SHP77 (cell line): ENCODE measurements at places on chromosomes 11 and 22.

DNA sequence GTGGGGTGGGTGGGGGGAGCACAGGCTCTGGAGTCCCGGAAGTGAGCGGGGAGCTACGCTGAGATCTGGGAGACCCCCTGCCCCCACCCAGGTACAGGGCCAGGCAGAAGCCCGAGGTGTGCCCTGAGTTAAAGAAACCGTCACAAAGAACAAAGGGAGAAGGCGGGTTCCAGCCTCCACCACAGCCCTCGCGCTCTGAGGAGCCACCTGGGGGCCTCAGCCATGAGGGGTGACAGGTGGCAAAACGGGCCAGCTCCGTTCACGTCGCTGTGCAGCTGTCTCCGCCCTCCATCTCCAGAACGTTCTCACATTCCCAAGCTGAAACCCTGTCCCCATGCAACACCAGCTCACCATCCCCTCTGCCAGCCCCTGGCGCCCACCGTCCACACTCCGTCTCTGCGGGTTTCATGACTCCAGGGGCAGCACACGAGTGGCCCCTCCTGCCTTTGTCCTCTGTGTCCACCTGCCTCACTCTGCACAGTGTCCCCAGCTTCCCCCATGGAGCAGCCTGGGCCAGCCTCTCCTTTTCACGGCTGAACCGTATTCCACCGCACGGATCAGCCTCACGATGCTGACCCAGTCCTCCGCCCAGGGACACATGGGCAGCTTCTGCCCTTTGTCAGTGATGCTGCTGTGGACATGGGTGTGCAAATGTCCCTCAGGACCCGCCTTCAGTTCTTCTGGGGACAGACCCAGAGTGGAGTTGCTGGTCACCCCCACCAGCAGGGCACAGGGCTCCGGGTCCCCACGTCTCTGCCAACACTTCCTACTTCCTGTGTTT lies 1.7 kb upstream of the MUC5B start:
- DNase-seq, result no peak

DNA sequence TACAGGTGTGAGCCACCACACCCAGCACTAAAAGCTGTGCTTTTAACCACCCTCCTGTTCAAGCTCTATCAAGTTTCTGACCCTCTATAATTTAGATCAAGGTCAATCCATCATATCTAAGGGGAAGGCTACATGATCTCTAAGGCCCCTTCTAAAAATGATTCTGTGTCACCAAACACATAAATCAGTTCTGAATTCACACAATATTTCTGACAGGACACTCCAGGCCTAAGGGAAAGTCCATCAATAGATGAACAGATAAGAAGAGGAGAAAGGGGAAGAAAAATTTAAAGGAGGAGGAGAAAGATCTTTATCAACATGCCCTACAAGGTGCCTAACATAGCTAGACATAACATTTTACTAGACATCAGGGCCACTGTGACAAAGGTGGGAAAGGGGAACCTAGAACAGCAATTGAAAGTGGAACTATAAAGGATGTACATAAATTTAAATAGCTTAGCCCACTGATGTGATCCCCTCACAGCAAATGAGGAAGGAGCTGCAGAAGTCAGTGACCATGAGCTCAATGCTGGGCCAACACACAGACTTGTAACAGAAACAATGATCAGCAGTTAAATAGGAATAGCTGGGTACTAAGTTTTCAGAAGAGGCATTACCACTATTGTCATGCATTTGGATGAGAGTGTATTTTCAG lies 4.7 kb downstream of the PRCP start:
- no peak for DNase-seq

GRCh38 chr22:21690401-21690801 lies 24.6 kb downstream of the PPIL2 start:
- DNase-seq, result no peak

GRCh38 chr11:10274726-10275125 lies 19.3 kb downstream of the SBF2 start:
- no peak for DNase-seq

- no peak for DNase-seq
Measured at GRCh38 chr11:15585602-15586331, 471.0 kb downstream of the INSC start.

DNA sequence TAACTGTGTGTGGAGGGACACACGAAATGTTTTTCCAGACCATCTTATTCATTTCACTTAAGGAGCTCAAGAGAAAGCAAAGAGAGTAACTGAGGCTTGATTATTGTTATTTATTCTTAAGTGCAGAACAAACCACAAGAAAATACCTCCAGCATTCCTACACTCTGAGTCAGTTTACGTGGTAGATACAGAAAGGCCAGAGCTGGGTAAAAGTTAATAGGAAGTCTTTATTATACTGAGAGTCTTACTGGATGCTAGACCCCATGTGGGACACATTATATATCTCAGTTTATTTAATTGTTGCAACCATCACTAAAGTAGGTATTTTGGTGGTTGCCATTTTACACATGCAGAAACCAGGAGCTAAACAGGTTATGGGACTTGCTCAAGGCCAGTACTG lies 261.4 kb upstream of the POU2AF2 start:
- DNase-seq, result no peak

GRCh38 chr22:45544588-45545170 lies 42.0 kb downstream of the FBLN1 start:
- DNase-seq, result no peak

GRCh38 chr22:24945430-24945829 lies 1.1 kb downstream of the LHFPL7 start:
- no peak for DNase-seq

DNA sequence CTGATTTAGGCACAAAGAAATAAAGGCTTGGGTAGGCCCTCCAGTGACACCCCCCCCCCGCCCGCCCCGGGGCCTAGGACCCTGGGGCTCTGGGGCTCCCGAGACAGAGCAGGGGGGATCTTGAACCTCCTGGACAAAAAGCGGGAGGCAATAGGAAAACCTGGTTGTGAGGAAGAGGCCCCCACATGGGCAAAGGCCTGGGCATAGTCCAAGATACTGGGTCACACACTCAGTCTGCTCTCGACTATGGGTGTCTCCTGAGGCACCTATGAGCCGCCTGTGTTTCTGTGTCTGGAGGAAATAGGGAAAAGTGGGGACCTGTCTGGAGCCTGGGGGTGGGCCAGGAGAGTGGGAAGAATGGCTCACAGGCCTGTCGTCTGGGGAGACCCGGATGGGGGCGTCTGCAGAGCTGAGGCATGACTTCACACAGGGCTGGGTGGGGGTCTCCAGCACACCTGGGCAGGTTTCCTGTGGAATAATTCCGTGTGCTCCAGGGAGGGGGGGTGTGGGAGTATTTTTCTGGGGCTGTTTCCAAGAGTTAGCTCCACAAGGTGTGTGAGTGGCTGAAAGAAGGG lies 2.4 kb upstream of the MN1 start:
- no peak for DNase-seq

GRCh38 chr11:65032216-65032615 lies 5.0 kb downstream of the SNX15 start:
- DNase-seq, result no peak

GRCh38 chr11:46238078-46238966 lies 39.1 kb upstream of the CREB3L1 start:
- no peak for DNase-seq

DNA sequence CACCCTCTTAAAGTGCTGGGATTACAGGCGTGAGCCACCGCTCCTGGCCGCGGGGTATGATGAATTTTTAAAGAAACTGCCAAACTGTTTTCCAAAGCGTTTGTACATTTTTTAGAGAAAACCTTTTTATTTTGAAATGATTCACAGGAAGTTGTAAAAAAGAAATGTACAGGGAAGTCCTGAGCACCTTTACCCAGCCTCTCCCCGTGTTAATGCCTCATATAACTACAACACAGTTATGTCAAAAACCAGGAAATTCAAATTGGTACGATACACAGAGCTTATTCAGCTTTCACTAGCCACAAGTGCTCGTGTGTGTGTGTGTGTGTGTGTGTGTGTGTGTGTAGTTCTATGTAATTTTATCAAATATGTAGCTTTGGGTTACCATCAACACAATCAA lies 7.0 kb upstream of the FAM118A start:
- no peak for DNase-seq

DNA sequence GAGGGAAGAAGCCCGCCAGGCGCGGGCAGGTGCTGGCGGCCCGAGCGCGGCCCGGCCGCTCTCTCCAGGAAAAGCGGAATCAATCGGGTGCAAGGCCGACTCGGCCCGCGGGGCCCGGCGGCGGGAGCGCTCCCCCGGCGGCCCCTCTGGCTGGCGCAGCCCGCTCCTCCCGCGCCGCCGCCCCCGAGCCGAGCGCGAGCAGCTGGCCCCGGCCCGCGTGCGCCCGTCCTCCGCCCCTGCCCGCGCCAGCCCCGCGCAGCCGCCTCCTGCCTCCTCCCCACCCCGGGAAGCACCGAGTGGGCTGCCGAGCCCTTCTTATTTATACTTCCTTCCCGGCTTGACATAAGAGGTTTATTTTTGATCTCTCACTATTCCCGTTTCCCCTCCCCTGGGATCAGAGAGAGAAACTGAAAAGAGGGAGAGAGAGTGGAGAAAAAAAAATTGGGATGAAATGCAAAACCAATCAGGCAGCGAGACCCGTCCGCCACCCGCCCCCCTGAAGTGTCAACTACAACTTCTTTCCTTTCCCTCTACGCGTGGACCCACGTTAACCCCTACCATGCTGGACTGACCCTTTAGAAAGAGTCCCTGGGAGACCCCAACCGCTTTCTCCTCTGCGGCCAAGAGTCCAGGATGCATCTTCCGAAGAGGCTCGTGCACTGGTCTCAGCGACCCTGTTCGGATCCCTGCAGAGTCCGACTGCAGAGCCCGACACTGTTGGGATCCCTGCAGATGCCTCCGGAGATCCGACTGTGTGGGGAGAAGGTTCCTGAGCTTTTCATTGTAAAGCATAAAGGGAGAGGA lies at the start of gene ADAMTS8:
ADAMTS8 (minus strand) TSS at position 294 of the 804 bp plus-strand sequence. CDS start 323 bp downstream, outside the sequence.
- no peak for DNase-seq

GRCh38 chr22:35615156-35615555 lies 2.0 kb downstream of the MB start:
- no peak for DNase-seq

DNA sequence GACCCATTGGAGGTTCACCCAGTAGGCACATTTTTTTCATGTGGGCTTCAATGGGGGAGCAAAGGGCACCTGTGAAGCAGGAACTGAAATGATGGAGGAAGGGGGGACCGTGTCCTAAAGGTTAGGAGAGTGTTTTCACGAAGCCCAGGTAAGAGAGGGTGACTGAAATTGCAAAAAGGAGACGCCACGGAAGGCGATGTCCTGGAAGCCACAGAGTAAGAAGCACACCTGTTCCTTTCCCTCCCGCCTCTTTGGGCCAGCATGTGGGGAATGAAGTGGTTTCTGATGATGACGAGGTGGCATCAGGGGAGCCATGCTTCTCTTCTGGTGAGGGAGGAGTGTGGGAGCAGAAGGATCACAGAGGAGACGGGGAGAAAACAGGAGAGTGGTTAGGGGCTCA lies 37.0 kb upstream of the MICAL2 start:
- DNase-seq, result no peak

GRCh38 chr11:83456075-83456474 lies 169.9 kb upstream of the CCDC90B start:
- DNase-seq, result no peak

- no peak for DNase-seq
Measured at GRCh38 chr22:39655004-39655579, 84.5 kb downstream of the CACNA1I start.

GRCh38 chr22:17576470-17576869 lies 13.2 kb downstream of the SLC25A18 start:
- DNase-seq, result no peak

DNA sequence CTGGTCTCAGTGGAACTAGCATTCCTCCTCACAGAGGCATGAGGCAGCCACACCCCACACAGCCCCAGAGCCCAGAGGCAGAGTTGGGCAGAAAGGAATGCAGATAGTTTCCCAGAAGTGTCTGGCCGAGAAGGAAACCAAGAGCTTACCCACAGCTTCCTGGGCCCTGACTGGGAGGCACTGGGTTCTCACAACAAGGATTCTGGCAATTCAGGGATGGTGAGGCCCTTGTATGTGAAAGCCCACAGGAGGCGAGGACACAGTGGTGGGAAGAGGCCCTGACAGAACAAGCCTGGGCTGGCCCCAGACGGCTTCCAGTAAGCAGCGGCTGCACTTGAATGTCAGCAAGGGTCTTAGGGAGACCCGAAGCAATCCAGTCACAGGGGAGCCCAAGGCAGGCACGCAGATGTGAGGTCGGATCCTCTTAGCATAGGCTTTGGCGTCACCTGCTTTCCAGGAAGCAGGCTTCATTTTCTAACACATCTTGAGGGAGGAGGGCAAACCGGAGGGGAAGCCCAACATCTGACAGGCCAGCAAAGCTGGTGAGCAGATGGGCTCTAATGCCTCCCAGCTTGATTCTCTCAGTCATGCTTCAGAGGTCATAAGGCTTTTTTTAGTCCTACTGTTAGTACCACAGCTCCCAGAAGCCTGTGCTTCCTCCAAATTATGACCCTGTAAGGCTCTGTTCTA lies 78.3 kb upstream of the AKIP1 start:
- peak; percentile 62 for DNase-seq

GRCh38 chr11:116641561-116642045 lies 131.2 kb downstream of the BUD13 start:
- DNase-seq, result peak; percentile 33

GRCh38 chr11:90698238-90698637 lies 475.4 kb upstream of the CHORDC1 start:
- no peak for DNase-seq

- DNase-seq, result no peak
Measured at GRCh38 chr11:107856981-107857517, 1.5 kb downstream of the SLC35F2 start.

DNA sequence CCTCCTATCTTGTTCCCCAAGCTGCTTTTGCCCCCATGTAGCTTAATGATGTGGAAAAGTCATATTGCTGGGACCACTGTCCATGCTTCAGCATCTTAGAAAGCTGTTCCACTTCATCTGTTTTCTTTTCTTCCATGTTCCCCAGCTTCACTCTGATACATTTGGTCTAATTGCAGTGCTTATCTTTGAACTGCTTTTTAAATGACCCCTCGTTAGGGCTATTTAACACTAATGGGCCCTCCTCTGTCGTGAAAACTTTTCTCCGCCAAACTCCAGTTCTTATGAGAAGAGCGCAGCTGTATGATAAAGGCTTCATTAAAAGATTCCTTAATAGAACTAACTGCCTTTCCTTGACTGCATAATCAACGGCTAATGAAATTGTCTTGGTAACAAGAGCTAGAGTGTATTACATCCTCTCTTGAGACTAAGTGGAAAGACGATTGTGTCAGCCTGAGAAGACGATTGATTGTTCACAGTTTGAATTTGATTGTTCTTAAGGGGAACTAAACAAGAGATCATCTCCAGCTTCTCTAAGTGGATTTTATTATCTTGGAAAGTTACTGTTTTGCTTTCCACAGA lies 165.0 kb upstream of the MTNR1B start:
- DNase-seq, result no peak

GRCh38 chr22:31609716-31610115 lies 52.3 kb downstream of the PISD start:
- no peak for DNase-seq

DNA sequence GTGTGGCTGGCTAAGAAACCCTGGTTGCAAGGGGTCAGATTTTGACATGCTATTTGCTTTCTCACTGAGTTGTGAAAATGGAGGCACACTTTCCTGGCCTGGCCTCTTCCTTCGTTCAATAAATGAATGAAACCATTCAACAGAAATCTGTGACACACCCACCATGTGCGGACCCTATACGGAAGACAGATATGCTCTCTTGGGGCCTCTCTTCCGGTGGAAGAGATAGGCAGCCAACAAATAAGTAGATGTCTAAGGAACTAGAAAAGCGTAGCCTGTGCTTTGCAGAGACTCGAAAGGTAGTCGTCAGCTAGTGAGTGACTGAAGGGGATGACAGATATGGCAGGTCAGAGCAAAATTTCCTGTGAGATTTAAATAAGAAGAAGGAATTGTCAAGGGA lies 5.3 kb downstream of the KCNQ1OT1 start:
- no peak for DNase-seq

- DNase-seq, result peak; percentile 89
Measured at GRCh38 chr11:74443071-74443864, 24.1 kb downstream of the KCNE3 start.

- DNase-seq, result no peak
Measured at GRCh38 chr22:17303840-17304779, 65.2 kb upstream of the CECR2 start.
